Fibroblast of villous mesenchyme (primary cell): ENCODE measurements at places on chromosomes 12 and 14.

DNA sequence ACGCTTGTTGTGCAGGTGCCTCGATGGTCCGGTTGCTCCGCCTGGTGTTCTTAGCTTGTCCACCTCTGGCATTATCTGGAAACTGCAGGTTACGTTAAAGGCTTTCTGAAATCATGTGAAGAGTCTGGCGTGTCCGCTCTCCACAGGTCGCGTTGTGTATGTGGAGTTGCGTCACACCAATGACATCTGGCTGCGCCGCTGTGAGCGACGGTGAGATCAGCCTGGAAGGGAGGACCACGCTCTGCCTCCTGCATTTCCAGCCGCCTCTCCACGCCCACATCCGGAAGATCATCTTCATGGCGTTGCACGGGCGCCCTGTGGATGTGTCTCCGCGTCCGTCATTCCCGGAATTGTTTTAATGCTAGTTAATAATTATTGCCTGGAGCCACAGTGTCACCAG is 50.6 kb upstream of the GALNT9 start:
- DNase-seq = no peak

- DNase-seq = peak; percentile 52
Measured at GRCh38 chr12:93990832-93991803, 157.3 kb upstream of the PLXNC1 start.

DNA sequence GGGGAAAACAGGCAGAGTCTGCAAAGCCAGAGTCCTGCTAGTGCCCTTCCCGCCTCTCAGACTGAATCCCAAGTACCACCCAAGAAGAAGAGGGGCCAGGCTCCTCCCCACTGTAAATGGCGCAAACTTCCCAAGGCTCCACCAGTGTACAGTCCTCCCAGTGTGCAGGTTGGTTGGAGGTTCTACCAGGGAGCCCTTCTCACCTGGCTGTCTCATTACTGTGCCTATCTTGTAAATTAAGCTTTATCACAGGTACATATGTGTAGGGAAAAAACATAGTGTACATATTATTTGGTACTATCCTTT is 189.7 kb downstream of the FSCB start:
- DNase-seq = no peak

- no peak for DNase-seq
Measured at GRCh38 chr12:131923260-131923659, 5.8 kb upstream of the PUS1 start.

DNA sequence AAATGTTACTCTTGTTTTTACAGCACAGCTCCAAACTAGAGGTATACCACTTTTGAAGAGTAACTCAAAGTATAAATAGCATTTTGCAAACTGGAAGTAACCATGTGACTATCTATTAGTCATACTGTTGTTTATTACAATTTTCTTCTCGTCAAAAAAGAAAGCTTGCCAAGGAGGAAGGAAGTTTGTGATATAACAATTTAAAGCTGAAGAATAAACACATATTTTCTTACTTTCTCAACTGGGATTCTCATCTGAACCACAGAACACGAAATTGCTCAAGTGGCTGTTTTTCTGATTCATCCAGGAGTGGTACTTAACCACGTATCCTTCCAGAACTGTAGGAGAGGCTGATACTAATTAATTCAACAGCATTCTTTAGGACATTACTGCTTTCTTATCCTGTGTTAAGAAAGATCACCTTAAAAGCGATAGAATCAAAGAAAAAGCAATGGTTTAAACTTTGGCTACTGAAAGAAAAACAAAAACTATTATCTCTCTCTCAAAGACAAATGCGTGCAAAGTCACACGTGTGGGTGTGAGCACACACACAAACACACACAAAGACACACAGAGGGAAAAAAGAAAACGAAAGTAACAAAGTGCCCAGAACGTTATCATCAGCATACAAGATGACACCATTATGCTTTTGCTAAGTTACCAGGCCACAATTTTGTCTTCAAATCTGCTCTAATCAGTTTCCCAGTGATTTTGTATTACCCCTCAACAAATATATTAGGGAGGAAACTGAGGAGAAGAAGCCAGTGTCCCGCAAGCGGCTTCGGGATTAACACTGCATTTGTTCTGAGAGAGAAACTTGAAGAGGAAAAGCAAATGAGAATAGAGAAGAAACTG is at the start of gene CLEC2B:
TSS of gene CLEC2B (minus strand) at position 48 of the 855 bp plus-strand sequence.
- DNase-seq = peak; percentile 93

GRCh38 chr14:40762685-40763084 is 844.0 kb upstream of the LRFN5 start:
- DNase-seq = peak; percentile 0
